ENCODE measurements at places on chromosomes 16 and 17.

DNA sequence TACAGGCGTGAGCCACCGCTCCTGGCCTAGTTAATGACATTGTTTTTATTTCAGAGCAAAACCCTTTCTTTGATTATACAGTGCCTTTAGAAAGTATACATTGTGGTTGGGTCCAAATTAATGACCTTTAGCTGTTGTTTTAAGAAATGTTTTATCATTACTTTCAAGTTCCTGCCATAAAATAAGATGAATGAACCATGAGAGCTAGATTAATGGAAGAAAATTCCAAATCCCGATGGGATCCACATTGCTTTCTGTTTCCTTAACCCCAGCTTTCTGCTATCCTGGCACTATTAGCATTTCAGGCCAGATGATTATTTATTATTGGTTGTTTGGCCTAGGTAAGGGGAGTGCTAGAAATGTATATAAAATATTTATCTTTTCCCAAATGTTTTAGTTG lies 131.7 kb downstream of the ABCC1 start:
- no peak for DNase-seq

GRCh38 chr16:84566545-84567257 lies 51.2 kb downstream of the COTL1 start:
- no peak for DNase-seq

DNA sequence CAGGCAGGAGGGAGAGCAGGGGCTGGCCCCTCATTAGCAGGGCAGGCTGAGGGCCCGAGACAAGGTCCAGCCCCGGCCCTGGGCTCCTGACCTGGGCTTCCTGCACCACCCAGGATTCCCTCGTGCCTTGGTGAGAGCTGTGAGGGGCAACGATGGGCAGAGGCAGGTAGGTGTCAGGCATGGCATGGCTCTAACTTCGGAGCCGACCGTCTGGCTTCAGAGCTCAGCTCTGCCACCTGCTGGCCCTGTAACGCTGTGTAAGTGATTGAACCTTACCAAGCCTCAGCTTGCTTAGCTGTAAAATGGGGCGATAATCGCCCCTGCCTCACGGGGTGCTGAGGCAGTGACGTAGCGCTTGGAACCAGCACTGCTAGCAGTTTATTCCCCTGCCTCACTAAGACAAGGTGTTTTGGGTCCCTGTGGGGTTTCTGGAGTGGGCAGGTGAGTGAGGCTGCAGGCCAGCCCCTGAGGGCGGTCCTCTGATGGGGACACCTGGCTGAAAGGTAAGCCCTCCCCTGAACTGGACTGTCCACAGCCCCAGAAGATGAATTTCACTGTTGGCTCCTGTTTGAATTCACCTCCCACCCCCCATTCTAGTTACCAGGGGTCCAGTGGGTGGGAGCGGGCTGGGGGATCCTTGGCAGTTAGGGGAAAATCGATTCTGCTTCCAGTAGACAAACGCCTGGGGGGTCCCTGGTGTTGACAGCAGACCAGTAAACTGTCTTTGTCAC lies 184.8 kb upstream of the GSE1 start:
- peak; percentile 35 for DNase-seq

DNA sequence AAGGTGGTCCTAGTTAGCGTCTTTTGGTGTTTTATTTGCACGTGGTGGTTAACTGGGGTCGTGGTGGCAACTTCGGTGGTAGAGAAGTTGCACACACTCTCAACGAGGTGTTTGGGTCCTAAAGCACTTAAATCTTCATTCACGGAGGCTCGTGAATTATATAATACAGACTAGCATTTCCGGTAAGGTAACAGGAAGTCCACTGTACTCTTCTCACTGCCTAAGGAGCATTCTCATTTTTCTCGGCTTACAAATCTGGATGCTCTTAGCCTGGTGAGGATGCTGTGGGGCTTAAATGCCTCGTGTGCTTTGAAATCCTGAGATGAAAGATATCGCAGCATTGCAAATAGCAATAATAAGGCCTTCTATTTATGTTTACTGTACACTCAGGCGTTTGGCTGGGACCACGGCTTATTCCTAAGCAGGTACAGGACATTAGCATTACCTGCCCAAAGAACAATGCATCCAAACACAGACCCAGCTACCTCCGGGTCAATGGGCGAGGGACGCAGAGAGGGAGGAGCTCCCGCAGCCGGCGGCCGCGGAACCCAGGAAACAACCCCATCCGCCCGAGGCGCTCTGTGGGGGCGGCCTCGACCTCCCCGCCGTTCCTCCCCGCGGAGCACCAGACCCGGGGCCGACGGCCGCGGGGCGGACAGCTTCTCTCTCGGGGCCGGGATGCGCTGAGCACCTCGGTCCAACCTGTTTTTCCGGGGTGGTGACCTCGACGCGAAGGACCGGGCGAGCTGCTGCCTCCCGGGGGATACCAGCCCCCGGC lies 856 bp downstream of the DNAJA2 start:
- DNase-seq, result no peak

GRCh38 chr17:74968361-74968780 lies 4.2 kb downstream of the HID1 start:
- no peak for DNase-seq

- DNase-seq, result no peak
Measured at GRCh38 chr17:28622186-28622585, 8.2 kb upstream of the RSKR start.

DNA sequence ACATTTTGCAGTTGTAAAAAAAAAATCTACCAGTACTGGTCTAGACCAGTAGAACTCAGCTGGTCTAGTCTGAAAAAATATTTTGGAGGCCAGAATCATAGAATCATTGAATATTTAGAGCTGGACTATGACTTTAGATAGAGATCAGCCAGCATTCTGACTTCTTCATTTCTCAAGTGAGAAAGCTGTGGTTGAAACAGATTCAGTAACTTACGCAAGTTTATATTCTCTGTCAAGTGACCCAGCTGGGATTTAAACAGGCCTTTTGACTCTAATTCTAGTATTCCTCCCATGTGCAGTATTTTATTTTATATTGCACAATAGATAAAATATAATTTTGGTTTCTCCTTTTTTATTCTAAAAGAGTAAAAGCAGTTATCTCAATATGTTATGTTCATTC lies 4.9 kb downstream of the TNRC6A start:
- no peak for DNase-seq

GRCh38 chr16:89117227-89117974 lies 23.7 kb downstream of the ACSF3 start:
- no peak for DNase-seq

DNA sequence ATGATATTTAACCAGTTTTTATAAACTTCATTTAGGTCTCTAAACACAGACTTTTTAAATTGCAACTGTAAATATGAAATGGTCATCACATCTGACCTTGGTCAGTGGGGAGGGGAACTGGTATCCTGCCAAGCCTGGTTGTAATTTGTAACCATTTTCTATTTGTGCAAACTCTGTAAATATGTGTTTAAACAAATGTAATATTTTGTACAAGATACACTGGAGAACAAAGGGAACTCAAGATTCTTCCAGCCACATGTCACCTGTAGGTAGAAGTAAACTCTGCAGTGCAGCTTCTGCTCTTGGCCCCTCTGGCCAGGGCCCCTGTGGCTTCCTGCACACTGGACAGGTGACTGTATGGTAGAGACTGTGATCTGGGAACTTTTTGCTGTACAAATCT lies 35.8 kb downstream of the AKAP1 start:
- DNase-seq, result no peak

- no peak for DNase-seq
Measured at GRCh38 chr17:67027031-67027628, 17.2 kb upstream of the CACNG1 start.

DNA sequence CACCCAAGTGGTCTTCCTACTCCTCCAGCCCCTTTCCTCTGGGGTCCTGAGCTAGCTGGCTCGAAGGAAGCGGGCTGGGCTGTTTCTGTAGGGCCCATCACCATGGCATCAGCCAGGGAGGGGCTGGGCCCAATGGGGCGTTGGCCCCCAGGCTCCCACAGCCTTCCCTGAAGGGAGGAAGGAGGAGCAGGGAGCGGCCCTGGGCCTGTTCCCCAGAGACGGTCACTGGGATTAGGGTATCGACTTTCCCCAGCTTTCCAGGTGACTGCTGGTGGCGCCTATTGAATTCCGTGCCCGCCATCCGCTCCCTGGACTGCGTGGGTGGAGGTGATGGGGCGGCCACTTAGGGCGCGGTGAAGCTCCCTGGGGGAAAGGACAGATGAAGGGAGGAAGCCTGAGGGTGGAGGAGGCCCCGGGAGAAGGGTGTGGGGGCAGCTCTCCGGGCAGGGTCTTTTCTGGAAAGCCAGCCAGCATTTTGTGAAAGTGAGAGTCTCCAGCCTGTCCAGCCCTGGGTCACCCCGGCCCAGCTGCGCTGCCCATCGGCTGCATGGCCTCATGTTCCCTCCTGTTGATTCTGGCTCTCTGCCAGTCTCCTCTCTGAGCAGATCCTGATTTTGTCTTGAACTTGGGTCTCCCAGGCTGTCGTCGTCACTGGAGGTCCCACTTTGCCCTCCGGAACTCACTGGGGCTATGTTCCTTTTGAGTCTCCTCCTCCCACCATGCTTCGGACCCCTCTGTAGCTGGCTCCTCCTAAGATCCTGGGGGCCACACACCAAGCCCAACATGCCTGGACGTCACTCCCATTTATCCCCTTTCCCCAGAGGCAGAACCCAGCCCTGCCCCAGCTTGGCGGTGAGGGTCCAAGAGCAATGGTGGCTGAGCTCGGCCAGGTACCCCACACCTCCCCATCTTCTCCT lies 9.8 kb downstream of the NHERF1 start:
- DNase-seq, result no peak

DNA sequence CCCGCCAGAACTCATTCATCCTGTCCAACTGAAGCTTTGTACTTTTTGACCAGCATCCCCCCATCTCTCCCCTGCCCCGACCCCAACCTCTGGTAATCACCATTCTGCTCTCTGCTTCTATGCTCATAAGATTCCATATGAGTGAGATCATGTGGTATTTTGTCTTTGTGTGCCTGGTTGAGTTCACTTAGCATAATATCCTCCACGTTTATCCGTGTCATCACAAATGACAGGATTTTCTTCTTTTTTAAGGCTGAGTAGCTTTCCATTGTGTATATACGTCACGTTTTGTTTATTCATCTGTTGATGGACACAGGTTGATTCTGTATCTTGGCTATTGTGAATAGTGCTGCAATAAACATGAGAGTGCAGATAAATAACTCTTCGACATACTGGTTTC lies 278.9 kb downstream of the SNX29 start:
- DNase-seq, result no peak

DNA sequence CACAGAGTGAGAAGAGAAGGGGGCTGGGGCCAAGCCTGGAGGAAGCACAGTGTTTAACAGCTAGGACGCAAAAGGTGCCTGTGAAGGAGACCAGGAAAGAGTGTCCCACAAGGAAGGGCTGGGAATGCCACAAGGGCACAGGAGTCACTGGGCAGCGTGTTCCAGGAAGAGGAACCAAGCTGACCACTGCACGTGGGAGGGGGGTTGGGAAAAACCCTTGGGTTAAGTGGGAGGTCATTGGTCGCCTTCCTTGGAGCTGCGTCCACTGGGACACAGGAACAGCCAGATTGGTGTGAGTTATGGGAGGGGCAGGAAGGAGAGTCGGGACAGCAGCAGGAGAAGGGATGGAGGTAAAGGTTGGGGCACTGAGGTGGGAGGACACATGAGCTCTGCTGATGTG lies 12.9 kb downstream of the TTYH2 start:
- no peak for DNase-seq

GRCh38 chr16:54326266-54326662 lies 39.7 kb upstream of the IRX3 start:
- DNase-seq, result no peak

DNA sequence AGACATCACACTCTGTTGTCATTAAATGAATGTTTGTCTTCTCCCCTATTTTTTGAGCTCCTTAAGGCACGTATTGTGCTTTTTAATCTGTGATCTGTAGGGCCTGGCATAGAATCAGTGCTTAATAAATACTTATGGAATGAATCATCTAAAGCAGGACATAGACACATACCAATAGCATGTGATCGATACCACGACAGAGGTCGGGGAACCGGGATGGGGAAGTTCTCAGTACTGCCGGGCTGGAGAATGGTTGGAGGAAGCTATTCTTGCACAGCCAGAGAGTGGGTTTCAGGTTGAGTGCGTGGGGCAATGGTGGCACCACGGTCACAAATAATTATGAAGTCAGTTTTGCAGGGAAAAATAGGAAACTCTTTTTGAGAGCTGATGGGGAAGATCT lies 26.8 kb downstream of the NLRP1 start:
- DNase-seq, result peak; percentile 11

- peak; percentile 12 for DNase-seq
Measured at GRCh38 chr16:19400711-19401110, 17.0 kb upstream of the TMC5 start.

DNA sequence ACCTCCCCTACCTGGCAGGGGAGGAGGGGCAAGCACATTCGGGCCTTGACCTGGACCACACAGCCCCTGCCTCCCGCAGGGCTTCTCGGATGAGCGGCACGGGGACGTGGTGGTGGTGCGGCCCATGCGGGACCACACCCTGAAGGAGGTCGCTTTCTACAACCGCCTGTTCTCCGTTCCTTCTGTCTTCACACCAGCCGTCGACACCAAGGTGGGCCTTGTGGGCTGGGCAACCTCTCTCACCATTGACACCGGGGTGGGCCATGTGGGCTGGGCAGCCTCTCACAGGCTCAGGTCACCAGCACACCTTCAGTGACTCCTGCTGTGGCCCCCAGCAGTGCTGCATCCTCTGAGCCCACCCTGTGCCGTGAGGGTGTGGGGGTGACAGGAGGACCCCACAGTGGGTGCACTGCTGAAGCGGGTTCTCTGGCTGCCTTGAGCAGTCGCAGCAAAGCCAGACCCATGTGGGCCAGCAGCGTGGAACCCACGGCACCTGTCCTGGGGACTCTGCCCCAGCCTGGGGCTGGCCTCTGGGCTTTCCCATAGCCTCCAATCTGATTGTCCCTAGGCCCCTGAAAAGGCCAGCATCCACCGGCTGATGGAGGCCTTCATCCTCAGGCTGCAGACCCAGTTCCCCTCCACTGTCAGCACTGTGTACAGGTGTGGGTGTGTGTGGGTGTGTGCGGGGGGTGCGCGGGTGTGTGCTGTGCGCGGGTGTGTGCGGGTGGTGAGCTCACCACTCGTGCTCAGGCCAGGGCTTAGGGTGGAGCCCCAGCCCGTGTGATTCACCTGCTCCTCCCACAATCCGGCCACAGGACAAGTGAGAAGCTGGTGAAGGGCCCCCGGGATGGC lies 7.5 kb downstream of the CTU2 start:
- peak; percentile 29 for DNase-seq

- peak; percentile 31 for DNase-seq
Measured at GRCh38 chr17:18966831-18967624, 15.1 kb downstream of the SLC5A10 start.

GRCh38 chr17:27538156-27538955 lies 82.1 kb downstream of the KSR1 start:
- DNase-seq, result no peak
